Small intestine (tissue), 16 donors: ENCODE measurements at places on chromosomes 12 and 14. TPM values are rescaled to one million over a fixed set of nuclear protein-coding genes. Genes with fewer than 3 reads are reported as not detected.

The NFE2 gene
- polyA plus RNA-seq, result not detected

The CEBPE gene
- polyA plus RNA-seq, result 0.81 TPM

The POTEM gene
- polyA plus RNA-seq, result not detected

The TAS2R9 gene
- polyA plus RNA-seq, result not detected

The CCDC198 gene
- polyA plus RNA-seq, result 1.1 TPM

GRCh38 chr12:127239781-127240180 lies 1027.2 kb upstream of the TMEM132C start:
- no peak for DNase-seq

DNA sequence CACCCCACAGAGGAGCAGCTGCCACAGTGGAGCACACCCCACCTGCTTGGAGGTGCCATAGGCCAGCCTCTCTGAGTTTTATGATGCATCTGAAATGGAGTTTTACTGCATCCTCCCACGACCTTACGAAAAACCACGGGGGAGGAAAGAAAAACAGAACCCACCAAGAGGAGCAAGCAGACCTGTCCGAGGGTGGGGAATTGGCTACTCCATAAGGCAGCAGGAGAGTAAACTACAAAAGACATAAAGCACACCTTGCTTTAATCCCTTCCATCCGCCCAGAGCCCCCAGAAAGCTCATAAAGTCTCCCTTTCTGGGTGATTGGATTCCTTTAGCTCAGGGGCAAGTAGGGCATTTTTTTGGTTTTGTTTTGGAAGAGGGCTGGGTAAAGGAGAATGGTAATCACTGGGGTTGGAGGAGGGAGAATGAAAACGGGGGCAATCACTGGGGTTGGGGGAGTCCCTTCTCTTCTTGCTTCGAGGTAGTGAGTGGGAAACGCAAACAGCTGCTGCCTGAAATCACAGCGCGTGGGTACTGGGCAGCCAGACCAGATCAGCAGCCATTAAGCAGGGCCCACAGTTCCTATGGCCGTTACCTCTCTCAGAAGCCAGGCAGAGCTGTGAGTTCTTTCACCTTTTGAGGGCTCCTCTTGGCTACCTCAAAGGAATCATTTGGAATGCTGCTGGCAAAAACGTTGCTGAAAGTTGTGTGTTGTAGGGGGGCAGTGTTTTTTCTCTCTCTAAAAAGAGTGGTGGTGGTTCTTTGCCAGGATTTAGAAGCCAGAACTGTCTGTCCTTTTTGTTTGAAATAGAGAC lies 433.6 kb downstream of the ZFP36L1 start:
- no peak for DNase-seq

DNA sequence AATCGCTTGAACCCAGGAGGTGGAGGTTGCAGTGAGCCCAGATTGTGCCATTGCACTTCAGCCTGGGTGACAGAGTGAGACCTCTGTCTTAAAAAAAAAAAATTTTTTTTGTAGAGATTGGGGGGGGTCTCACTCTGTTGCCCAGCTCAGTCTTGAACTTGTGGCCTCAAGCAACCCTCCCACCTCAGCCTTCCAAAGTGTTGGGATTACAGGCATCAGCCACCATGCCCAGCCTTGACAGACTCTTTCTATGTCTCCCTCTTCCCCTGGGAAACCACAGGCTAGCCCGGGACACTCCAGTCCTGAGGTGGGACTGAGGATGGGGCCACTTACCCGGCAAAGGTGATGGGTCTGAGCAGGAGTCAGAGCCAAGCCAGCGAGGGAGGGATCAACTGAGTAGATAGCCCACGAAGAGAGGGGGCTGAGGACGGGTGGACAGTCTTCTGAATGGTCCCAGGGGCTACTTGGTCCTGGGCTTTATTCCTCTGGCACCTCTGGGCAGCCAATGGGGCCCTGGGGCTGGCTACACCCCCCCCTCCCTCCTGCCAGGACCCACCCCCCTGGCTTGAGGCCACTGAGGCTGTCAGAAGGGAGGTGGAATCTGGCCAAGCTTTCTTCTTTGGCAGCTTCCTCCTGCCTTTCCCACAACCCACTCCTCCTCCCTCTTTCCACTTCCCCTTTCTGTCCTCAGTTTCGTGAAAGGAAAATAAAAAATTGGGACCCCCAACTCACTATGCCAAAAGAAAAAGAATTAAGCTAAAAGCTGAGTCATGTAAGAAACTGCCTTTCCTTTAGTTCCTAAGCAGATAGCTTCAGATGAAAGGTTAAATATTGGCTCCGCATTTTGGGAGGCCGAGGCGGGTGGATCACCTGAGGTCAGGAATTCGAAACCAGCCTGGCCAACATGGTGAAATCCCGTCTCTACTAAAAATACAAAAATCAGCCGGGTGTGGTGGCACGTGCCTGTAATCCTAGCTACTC lies at the start of gene SDS:
Gene SDS, minus strand, starts transcription at position 453 of the 981 bp plus-strand sequence. CDS start 4,179 bp downstream, outside the sequence.
- DNase-seq, result peak; percentile 13

DNA sequence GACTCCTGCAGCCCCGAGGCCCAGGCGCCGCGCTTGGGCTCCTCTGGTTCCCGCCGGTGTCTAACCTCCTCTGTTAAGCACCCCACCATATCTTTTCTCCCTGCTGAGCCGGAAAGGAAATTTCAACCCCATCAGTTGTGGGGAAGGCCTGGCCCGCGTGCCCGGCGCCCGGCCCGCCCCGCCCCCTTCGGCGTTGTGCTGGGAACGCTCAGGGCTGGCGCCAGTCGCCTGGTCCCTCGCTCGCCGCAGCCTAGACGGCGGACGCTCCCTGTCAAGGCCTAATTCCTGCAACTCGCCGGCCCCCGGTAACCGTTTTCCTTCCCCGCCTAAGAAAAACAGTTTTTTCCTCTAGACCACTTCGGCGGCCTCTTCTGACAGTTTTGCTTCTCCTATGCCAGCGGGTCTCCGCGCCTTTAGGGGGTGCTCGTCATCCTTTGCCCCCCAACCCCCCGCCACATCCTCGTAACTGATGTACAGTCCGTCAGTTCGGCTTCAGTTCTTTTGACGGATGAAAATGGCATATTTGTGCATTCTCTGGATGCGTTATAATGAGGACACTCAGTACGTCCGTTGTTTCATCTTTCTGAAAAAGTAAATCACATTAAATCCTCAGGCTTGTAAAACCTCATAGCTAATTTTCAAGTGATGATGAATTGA lies 506 bp upstream of the NAP1L1 start:
- DNase-seq, result peak; percentile 91

GRCh38 chr14:73461478-73462047 lies 3.2 kb upstream of the NUMB start:
- DNase-seq, result no peak

- DNase-seq, result no peak
Observed at GRCh38 chr14:72141084-72141483, 208.9 kb downstream of the RGS6 start.

DNA sequence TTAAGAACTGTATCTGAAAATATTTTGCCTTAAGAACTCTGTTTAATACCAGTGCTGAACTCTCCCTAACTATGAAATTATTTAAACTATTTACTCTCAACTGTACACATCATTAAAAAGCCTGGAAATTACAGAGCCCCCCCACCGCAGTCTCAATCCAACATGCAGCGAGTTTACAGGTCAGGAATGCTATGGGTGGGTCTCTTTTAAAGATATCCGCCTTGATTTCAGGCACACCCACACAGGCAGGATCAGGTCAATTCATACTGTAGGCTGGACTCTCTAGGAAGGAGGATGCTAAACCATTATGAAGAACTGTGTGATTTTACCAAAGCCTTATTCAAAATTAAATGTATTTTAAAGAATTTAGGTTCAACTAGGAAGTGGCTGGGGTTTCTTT lies 16.5 kb downstream of the SPTLC2 start:
- peak; percentile 73 for DNase-seq
